Hematopoietic multipotent progenitor cell (in vitro differentiated cells): ENCODE measurements at places on chromosomes 5 and 9. TPM values are rescaled to one million over a fixed set of nuclear protein-coding genes. Genes with fewer than 3 reads are reported as not detected.

Gene ARL15
- 29.1 TPM for total RNA-seq

Gene EFNA5
- under 0.01 TPM for total RNA-seq

Gene TBC1D2
- total RNA-seq: 26.9 TPM

Gene STK32A
- not detected for total RNA-seq

Gene ADAMTS6
- total RNA-seq: 1.9 TPM

Gene RFESD
- 1.6 TPM for total RNA-seq
